Calu3 (cell line): ENCODE measurements at places on chromosomes 6 and 20. TPM values are rescaled to one million over a fixed set of nuclear protein-coding genes. Genes with fewer than 3 reads are reported as not detected.

DNA sequence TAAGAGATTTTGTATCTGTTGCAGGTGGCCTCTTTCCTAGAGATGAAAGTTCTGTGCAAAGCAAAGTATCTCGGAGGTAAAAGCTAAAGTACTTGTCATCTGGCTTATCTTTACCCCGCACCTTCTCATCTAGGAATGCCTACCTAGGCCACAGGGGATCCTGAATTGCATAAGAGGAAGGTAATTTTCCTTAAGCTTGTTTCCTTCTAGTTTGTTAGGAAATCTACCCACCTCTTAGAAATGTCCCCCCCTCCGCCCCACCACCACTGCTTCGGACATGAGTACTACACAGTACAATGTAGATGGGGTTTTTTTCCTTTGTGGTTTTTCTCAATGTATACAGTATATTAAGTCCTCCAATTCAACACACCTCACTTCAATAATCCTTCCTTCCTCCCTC is 21.5 kb downstream of the FOXC1 start:
- DNase-seq = no peak

DNA sequence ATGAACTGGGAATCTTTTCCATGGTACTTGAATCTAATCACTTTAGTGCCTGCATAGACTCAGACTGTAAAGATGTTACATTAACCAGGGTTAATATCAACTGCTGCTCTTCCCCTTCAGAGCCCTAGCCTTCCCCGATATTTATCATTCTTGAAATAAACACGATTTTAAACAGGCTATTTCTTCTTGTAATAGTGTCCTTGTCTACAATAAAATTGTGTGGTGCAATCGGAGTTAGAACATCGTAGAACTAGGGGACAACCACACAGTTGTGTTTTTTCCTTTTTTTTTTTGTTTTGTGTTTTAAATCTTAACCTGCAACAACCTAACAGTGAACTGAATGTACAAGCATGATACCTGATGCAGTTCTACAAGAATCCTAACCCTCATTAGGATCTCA is 4.5 kb downstream of the GJA1 start:
- no peak for DNase-seq

DNA sequence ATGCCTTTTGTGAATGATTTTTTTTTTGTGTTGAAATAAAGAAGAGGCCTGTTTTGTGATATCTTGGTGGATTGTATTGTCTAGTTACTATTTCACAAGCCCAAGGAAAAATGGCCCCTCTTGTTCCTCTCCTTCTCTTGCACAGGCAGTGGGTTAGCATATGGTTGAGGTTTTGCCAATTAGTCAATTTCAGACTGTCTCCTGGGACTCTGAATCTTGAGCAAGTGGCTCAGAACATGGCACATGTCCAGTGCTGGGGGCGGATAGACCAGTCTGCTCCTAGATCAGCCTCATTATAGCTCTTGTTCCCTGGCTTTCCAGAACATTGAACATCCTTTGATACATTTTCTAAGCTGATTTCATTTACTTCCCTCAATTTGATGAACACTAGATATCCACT is 589.2 kb downstream of the PHF3 start:
- DNase-seq = no peak

Gene APOM
- 2.6 and 3.6 TPM in 2 replicates for total RNA-seq

Gene IRAK1BP1
- total RNA-seq = 4.2 and 4.5 TPM in 2 replicates

Gene KLC4
- total RNA-seq = 42.1 and 50.7 TPM in 2 replicates

GRCh38 chr6:45116714-45117410 is 211.3 kb upstream of the RUNX2 start:
- no peak for DNase-seq

DNA sequence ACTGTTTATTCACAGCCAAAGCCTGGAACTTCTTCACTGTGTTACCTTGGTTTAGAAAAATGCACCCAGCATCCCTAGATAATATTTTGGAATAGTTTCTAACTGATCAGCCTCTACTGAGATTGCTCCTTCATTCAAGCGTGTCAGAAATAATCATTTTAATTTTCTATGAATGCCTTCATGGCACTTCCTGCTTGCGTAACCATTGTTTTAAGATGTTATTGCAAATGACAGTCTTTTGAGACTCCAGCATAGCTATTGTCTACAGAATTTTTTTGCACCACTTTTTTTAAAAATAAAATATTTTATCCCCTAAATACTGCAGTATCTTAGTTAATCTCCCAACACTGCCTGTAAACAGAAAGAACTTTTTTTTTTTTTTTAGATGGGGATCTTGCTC is 213.1 kb downstream of the PHACTR1 start:
- DNase-seq = no peak

Gene PRDM13
- total RNA-seq = 0.71 and 1.3 TPM in 2 replicates

DNA sequence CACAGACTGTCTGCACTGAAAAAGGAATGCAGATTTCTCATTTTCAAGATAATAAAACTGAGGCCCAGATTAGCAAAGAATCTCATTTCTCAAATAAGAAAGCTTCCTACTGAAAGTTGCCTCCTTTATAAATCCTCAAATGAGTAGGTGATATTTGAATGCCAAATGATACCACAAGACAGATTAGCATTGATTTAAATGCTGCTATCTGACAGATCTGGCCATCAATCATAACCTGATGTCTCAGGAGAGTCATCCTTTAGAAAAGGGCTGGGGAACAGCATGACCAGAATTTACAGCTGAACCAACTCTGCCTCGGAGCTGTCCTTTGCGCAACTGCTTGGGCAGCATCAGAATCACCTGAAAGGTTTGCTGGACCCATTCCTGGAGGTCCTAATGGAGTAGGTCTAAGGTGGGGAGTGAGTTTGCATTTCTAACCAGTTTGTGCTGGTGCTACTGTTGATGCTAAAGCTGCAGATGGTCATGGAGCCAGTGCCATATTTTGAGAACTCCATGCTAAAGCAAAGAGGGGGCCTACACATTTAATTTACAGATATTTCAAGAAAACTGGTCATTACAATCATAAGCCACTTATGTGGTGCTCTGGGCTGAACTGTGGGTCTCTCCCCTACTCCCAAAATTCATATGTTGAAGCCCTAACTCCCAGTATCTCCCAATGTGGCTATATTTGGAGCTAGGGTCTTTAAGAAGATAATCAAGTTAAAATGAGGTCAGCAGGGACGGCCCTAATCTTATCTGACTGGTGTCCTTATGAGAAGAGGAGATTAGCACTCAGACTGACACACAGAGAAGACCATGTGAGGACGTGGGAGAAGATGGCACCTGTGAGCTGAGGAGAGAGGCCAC is 295.5 kb upstream of the JARID2 start:
- DNase-seq = no peak

- DNase-seq = peak; percentile 52
Observed at GRCh38 chr6:150403458-150404246, 34.8 kb downstream of the IYD start.

GRCh38 chr6:3450888-3451287 is 6.0 kb downstream of the SLC22A23 start:
- no peak for DNase-seq

DNA sequence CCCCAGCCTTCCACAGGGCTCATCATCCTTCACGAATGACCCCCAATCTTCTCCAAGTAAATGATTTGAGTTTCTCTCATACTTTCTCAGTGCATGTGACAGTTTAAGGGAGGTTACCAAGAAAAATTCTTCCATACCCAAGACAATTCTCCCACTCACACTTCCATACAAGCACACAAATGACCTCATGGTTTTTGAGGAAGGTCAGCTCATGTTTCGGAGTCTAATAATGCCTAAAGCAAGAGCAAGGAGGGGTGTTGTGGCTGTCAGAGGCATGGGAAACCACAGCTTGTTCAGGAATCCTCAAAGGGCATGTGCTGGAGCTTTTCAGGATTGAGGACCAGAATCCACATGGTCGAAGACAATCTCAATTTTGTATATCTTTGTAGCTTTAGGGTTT is 279.0 kb downstream of the MAFB start:
- DNase-seq = no peak

GRCh38 chr20:63696628-63697356 is at the start of gene TNFRSF6B:
TSS of gene TNFRSF6B (plus strand) at chr20:63696652. CDS start at chr20:63696768, 116 bp downstream.
- DNase-seq = no peak

GRCh38 chr20:59020938-59021551 is 1.8 kb downstream of the TUBB1 start:
- DNase-seq = no peak

DNA sequence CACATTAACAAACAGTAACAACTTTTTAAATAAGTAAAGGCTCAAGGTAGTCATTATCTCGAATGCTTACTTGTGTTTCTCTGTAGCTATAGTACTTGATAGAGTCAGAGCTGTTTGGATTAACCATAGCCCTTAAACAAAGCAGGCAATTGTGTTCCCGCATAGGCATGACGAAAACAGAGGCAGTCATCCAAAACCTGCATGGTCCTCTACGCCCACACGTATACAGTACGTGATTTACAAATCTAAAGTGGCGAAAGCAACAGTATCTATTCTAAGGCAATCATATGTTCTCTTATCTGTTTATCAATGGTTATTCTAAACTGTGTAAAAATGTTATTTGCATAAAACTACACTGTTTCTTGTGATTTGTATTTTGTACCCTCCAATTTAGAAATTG is 31.8 kb downstream of the HFE start:
- DNase-seq = peak; percentile 81

GRCh38 chr6:118683881-118684872 is 32.8 kb upstream of the CEP85L start:
- no peak for DNase-seq

DNA sequence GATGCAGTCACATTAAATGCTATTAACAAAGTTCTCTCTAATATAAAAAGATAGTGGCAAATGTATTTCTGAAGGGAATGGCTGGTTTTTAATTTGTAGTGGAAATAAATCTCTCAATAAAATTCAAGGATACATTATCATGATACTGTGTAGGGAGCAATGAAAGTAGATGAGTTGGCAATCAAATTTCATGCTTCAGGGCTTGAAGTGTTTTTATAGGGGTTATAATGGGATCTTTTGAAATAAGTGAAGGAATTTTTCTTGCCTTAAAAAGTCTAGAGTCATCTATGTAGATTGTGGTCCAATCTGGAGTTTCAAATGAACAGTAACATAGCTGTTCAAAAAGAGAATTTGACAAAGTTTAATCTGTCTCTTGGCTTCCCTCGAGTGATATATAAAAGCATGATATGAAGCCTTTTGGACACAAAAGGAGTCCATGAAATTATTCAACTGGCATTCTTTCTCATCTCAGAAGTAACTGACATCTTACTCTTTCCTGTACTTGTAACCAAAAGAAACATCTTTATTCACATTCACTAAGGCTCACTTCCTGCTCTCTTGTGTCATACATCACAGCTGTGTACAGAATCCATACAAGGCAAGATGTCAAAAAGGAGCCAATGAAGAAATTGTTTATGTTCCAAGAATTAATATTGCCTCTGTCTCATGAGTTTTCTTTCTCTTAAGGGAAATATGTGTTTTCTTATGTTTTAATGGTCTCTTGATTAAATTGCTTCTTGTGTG is 591.0 kb upstream of the GJE1 start:
- no peak for DNase-seq

DNA sequence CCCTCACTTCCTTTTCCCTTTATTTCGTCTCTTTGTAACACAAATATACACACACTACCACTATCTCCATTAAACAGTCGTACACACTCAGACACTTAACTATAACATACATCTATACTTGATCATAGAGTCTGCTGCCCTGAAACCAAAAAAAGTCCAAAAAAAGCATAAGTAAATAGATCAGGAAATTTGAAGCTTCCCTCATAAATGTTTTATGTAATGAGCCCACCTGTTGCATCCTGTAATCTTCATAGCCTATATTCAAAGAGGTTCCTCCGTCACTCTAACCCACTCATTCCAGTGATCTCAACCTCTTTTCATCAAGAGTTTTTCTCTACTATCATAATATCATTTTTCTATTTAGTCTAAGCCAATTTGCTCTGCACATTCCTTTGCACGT is 6.9 kb upstream of the OR12D2 start:
- no peak for DNase-seq

Gene MUC21
- total RNA-seq = not detected in 2 replicates

Gene WFDC5
- total RNA-seq = not detected in 2 replicates

DNA sequence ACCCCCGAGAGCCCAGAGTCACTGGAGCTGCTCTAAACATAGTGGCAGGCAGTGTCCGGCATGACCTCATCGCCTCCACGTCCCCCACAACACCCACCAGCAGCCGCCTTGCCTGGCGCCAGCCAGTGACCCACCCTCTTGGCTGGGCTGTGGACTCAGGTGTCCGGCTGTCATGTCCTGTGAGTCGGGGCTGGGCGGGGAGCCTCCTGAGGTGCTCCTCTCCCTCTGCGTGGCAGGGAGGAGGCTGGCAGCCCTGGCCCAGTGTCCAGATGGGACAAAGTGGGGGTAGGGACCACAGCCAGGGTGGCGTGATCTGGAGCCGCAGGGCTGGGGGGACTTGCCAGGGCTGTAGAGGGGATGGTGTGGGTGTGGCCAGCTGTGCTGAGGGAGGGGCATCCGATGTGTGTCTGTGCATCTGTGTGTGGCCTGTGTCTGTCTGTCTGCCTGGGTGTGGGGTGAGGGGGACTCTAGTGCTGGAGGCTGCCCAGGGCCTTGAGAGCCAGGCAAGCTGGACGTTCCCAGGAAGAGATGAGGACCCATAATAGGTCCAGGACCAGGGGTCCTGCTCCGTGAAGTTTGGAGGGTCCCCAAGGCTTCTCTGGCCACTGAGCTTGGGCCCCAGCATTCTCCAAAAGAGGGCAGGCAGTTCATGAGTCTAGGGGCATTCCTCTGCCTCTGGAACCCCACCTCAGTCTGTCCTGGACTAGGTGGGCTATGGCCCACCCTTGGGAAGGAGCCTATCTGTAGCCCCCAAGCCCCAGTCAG is 2.3 kb upstream of the SOX18 start:
- no peak for DNase-seq

DNA sequence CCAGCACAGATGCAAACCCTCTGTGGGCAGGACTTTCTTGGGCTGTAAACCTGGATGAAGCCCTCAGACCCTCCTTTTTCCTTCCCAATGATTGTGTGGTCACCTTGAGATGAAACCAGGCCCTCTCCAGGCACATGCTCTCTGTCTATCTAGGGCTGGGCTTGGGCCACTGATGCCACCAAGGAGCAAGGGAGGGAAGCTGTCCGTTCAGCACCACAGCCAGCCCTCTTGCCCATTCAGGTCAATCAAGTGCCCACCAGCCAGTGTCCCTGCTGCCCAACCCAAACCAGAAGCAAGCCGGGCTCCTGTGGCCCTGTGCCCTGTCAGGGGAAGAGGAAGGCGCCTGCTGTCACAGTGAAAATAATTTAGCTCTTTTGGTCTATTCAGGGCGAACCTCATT is 8.0 kb downstream of the STMN3 start:
- no peak for DNase-seq

DNA sequence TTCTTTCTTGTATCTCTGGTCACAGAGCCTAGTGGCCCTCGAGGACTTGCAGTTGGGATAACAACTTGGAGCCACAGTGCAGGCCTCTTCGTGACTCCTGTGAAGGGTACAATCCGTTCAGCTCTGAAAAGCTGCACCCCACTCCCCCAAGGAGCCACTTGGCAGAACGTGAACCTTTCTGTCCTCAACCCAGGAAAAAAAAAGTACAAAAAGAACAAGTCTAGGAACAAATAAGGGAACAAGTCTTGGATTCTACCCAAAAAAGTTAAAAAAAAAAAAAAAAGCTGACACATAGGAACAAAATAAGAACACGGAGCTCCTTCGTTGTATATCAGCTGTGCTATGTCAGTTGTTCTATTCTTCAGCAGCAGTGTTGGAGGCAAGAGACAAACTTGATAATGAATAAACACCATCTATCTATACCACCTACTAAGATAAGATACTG is 77.9 kb upstream of the TULP1 start:
- DNase-seq = no peak
